ENCODE measurements at places on chromosomes 12 and 14.
A peak's percentile ranks its signal among the peaks of the same experiment; 100 is the strongest.

DNA sequence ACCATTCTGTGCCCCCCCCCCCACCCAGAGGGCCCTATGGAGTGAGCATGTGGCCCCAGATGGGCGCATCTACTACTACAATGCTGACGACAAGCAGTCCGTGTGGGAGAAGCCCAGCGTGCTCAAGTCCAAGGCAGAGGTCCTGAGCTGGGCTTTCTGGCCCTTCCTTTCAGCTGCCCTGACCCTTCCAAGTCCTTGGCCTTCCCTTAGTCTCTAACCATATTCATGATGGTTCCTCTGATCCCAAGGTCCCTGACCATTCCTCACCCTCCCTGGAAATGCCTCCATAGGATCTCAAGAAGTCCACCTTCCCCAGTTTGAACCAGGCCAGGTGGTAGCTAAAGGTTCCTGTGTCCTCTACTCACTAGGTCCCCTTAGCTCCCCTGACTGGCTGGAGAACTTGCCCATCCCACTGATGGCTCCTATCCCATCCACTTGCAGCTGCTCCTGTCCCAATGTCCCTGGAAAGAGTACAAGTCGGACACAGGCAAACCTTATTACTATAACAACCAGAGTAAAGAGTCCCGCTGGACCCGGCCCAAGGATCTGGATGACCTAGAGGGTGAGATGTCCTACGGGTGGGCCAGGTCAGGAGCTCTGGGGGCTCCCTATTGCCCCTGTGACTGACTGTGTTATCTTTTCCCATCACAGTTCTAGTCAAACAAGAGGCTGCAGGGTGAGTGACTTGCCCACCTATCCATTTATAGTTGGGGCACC lies 9.8 kb downstream of the PRPF40B start:
- no peak for DNase-seq

- no peak for DNase-seq
These were observed 36.2 kb upstream of the ATP2A2 start for GRCh38 chr12:110244829-110245228.

GRCh38 chr12:133231001-133231400 lies 4.7 kb downstream of the ANHX start:
- no peak for DNase-seq

- peak; percentile 87 for DNase-seq
These were observed 16.7 kb downstream of the KMT2D start for GRCh38 chr12:49043856-49044258.

- no peak for DNase-seq
These were observed 23.5 kb upstream of the DYRK2 start for GRCh38 chr12:67625004-67625403.

DNA sequence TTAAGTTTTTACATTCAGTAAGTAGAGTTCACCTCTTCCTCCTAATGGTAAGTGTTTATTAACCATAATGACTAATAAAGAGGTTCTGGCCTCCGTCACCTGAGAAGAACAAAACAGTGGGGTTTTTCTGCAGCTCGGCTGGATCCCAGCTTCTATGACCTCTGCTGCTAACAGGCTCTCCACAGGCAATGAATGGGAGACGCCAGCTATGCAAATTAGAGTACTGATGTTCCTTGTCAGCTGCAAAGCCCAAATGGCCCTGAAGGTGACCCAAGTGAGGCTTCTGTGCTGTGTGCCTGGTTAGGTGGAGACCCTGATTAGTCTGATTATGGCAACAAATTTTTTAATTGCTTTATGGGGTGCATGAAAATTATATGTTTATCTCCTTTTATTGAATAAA lies 218.1 kb downstream of the APAF1 start:
- DNase-seq: no peak

GRCh38 chr14:39398382-39398781 lies 33.9 kb downstream of the FBXO33 start:
- DNase-seq: no peak

GRCh38 chr12:78802593-78802992 lies 62.0 kb upstream of the SYT1 start:
- DNase-seq: no peak

DNA sequence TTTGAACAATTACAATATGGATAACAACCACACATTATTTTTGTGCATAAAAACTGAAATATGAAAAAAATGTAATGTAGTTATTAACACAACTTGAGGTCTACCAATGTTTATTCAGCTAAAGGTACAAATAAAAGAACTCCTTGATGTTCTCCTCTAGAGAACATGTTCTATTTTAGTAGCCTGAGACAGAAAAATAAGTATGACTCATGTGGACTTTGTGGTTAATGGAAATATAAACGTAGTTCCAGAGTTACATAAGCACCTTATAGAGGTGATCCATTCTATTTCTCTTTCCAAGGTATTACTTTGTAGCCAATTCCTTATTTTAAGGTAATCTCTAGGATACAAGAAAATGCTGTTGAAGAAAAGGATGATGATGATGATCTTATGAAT lies 25.7 kb downstream of the ALKBH1 start:
- DNase-seq: no peak

DNA sequence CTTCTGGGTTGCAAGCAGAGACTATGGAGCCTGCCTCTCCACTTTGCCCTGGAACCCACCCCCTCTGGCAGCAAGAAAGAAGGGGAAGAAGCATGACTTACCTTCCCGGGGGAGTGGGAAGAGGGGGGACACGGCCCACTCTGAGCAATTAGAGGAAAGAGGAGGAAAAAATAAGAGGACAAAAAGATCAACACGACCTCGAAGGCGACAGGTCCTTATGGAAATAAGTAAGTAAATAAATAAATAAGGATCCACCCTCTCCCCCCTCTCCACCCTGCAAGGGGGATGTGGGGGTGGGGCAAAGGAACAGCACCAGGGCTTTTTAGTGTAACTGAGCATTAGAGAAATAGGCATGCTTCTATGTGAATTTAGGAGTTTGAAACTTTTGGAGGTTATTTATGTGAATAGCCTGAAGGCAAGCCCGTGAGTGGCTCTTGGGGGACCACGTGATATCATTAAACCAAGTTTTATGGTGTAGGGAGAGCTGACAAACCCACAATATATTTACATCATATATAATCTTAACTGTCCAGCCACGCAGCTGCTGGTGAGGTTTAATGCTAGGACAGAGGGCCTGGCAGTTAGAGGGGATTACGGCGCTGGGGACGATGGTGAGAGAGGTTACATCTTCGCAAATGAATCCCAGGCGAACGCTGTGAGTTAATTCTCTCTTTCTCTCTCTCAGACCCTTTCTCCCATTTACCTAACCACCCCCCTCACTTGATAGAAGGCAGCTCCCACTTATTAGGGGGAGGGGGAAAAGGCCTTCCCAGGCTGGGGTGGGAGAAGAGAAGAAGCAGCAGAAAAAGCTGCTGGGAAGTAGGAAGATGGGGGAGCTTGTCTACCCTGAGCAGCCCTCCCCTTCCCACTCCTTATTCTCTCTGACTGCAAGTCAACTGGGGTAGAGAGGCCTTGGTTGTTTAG lies 4.8 kb downstream of the HOXC5 start:
- no peak for DNase-seq

DNA sequence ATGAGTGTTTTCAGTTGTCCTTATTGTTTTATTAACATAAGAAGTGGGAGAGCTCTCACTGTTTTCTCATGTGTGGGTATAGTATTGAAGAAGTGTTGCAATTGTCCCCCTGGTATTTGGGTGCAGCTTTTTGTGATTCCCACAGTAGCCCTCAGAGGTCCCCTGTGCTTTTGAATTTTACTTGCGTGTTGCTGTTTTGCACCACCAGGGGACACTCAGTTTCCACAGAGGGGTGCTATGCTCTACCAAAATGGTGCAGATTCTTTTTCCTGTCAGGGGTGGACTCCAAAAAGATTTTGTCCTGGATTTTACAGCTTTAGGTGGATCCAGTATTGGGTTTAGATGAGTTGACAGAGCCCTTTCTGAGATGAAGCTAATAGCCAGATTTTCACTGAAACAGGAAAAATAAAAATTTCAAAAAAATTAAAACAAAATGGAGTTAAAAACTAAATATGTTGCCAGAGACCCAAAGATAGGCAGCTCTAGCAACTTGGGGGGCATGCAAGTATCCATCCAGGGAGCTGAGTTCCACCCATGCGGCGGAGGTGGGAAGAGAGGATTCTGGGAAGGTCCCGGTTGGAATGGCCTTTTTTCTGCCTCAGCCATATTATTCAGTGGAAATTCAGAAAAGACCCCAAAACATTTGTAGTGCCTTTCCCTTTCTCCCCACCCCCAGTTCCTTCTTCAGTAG lies 50.2 kb downstream of the TTLL5 start:
- DNase-seq: peak; percentile 9

- DNase-seq: no peak
These were observed 40.7 kb downstream of the MNAT1 start for GRCh38 chr14:60775296-60775695.

- DNase-seq: no peak
These were observed 179.1 kb downstream of the KIF26A start for GRCh38 chr14:104317492-104317805.

DNA sequence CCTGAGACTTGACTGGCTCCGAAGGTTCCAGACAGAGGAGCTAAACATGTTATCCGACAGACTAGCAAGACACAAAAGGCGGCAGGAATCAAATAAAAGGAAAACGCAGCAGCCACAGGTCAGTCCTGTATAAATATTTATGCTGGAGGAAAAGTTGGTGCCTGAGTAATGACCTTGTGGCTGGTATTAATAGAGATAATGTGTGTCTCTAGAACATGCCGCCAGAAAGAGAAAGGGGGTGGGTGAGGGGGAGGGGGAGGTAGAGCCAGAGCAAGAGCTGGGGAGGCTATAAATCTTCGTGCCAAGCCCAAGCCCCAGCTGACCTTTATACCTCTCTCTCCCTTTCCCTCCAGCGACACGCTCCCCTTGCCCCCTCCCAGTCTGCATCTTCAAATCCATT lies 590.4 kb downstream of the MED13L start:
- DNase-seq: no peak

GRCh38 chr12:99122959-99123358 lies 477.9 kb downstream of the APAF1 start:
- DNase-seq: no peak

DNA sequence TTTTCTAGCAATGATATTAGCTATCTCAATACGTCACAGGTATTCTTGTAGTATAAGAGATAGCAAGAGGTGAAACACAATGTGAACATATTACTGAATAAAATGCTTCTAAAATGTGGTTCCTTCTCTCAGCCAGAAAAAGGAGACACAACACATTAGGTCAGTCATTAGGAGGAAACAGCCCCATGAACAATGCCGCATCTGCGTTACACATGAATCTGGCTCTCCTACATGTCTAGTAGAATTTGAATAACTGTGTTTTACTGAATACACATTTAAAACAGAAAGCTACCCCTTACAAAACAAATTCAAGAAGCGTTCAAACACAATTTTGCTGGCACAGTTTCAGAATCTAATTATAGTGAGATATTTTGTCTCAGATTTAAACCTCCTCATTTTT lies 51.6 kb downstream of the EFCAB11 start:
- DNase-seq: no peak

- no peak for DNase-seq
These were observed 119.1 kb downstream of the ITPR2 start for GRCh38 chr12:26713885-26714383.

- no peak for DNase-seq
These were observed 7.2 kb upstream of the PLEKHG7 start for GRCh38 chr12:92695577-92695976.

- no peak for DNase-seq
These were observed 644 bp downstream of the TSPAN31 start for GRCh38 chr12:57745485-57745881.

GRCh38 chr14:89317051-89317691 lies 99.9 kb downstream of the FOXN3 start:
- DNase-seq: no peak

- no peak for DNase-seq
These were observed 31.3 kb upstream of the ATF1 start for GRCh38 chr12:50732591-50732990.

- DNase-seq: no peak
These were observed 2.4 kb downstream of the RND1 start for GRCh38 chr12:48863291-48863690.

GRCh38 chr14:95467232-95467631 lies 49.2 kb downstream of the SYNE3 start:
- no peak for DNase-seq

All from activated CD4-positive, alpha-beta T cell treated with anti-CD3 and anti-CD28 coated beads, Interleukin-2, amount 50 U/mL, for 48 hours (primary cell).